ENCODE measurements at places on chromosomes 1 and 21.

DNA sequence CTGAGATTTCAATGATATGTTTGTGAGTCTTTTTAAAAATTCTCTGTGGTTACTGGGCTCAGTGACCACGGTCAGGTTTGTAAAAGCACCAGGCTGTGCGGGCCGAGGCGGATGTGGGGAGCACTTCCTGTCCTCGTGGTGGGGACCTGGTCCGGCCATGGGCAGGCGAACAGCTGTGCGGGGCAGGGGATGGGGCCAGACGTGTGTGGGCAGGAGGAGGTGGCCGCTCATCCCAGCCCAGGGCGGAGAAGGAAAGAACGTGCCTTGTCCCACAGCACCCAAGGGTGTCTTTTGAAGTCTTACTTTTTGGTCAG is 5.2 kb upstream of the OXCT2 start:
- DNase-seq = no peak

DNA sequence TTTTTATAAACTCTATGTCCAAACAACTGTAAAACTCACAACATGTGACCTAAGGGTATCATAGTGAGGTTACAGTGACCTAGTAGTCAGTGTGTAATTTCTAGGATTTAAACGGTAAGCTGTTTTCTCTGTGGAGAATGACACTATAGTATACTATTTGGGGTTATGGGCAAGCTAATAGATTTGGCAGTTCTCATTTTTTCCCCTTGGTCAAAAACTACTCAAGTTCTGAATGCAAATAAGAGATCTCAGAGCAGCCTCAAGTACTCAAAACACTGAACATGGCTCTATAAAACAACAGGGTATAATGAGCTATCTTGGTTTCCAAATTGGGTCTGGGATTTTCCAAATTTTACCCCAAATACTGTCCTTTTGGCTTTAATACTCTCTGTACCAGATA is 88.5 kb upstream of the HMCN1 start:
- no peak for DNase-seq

- DNase-seq = no peak
Measured at GRCh38 chr1:232428786-232429530, 201.0 kb downstream of the SIPA1L2 start.

GRCh38 chr1:77370583-77371306 is 88.9 kb downstream of the AK5 start:
- no peak for DNase-seq

GRCh38 chr21:37208741-37209225 is 58.4 kb downstream of the VPS26C start:
- DNase-seq = no peak

Data from CD4-positive, alpha-beta T cell treated with Interleukin-12 subunit alpha and Interleukin-12 subunit beta, for 1 hour (primary cell).